ENCODE measurements at places on chromosomes 12 and 14.

- DNase-seq: peak; percentile 51
Observed at GRCh38 chr14:77124345-77125280, 17.0 kb downstream of the ZDHHC22 start.

GRCh38 chr12:26918321-26919215 lies 19.2 kb downstream of the INTS13 start:
- no peak for DNase-seq

DNA sequence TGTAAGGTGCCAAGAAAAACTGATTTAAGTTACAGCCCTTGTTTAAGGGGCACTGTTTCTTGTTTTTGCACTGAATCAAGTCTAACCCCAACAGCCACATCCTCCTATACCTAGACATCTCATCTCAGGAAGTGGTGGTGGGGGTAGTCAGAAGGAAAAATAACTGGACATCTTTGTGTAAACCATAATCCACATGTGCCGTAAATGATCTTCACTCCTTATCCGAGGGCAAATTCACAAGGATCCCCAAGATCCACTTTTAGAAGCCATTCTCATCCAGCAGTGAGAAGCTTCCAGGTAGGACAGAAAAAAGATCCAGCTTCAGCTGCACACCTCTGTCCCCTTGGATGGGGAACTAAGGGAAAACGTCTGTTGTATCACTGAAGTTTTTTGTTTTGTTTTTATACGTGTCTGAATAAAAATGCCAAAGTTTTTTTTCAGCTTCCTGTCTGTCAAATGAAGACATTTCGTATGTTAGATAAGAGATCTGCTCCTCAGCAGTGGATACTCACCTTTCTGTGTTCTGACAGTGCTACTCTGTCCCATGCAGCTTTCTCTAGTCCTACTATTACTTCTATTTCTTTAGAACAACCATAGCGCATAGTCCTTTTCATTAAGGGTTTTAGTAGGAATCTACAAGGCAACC lies 1.2 kb upstream of the PA2G4 start:
- no peak for DNase-seq

DNA sequence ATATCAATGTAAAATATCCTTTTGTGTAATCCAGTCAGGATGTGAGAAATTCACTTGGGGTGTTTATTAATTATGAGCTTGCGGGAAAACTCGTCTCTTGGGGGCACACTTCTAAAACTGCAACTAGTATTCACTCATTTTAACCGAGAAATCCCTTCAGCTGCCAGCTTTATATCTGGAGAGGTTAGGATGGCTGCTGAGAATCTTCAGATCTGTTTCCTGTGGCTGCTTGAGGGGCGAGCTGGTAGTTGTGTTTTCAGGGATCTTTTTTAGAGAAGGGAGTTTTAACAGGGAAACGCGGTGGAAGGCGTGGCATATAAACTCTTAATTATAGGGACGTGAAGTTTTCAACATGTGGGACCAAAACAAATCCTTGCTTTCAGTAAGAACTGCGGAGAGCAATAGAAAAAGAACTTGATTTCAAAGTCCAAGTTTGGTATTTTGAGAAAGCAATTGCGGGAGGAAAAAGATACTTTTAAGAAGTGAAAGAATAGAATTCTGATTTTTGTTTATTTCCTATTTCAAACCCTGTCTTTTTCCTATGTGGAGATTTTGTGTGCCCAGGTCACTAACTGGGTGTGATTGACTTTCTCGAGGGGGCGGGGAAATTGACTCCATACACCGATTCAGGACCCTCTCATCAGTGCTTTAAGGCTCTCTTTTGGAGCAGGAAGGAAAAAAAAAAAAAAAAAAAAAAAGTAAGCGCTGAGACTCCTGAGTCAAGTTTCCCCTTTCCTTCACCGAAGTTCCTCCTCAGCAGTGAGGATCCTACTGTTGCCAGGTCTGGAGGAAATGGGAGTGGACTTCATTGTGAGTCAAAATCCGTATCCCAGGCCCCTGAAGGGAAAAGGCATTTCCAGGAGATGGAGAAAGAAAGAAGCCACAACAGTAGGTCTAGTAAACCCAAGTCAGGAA lies 1.1 kb downstream of the PPFIBP1 start:
- DNase-seq: no peak

DNA sequence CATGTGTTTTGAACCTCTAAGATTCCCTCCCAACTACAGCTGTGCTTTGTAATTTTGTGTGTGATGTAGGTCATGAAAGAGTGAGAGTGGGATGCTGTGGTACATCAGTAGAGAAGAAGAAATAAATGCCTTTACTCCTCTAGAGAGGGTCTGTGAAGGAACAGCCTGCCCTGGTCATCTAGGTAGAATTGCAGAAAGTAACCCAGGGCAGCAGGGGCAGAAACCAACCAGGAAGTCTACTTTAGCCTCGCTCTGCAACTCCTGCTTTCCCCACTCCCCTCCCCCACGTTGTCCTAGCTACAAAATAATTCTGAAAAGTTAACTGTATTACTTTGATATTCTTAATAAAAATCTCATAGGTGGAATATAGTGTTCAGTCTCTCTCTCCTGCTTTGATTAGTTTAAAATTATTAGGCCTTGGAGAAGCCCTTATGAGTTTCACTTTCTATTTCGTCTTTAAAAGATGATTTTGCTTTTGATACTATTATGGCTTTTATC lies 7.5 kb downstream of the TBK1 start:
- no peak for DNase-seq

- no peak for DNase-seq
Observed at GRCh38 chr14:68459480-68460136, 333.3 kb downstream of the ZFP36L1 start.

DNA sequence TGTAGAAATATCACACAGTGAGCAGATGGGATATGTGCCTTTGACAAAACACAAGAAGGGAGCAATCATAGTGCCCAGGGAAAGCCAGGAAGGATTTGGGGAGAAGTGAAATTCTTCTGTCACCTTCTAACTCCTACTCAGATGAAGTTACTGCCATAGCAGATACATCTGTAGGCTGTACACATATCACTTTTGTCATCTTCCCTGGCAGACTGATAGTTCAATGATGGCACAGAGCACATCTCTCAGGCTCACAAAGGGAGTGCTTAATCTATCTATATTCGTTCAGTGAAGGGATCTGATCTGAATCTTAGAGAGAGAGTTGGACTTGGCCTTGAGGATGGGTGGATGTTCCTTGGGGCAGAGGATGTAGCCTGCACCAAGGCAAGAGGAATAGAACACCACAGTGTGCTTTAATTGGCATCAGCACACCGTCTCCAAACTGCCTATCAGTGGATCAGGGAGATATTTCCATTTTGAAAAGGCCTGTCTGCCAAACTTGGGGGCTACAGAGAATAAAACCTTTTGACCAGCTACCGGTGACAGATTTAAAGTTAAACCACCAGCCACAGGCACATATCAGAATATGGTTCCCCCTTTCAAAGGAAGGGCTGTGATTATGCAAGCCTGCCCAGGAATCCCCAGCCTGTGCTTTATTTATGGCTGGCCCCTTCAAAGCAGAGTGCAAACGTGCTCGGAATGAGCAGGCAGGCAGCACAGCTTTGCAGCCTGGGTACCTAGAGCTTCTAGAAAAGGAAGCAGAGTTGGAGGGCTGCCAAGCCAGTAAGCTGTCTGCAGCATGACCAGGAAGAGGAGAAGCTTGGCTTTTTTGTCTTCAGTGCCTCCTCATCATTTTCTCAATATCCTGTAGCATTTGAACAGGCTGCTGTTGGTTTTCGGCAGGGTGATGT lies 165.5 kb upstream of the DYRK2 start:
- DNase-seq: peak; percentile 62

DNA sequence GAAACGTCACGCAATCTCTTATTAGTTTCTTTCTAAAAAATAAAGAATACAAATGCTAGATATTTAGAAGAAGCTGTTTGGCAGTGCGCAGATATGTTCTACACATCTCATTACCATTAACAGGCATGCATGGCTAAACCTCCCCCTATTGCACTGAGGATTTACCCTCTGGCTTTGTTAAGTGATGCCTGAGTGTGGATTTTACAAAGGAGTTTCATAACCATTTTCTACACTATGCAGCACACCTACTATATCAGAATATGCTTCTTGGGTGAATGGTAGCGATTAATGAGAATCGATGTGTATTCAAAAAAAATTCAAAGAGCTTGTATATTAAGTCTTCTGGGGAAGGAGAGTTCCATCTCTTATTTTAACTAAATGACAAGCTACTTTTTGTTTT lies 1.1 kb upstream of the RMST start:
- DNase-seq: no peak

DNA sequence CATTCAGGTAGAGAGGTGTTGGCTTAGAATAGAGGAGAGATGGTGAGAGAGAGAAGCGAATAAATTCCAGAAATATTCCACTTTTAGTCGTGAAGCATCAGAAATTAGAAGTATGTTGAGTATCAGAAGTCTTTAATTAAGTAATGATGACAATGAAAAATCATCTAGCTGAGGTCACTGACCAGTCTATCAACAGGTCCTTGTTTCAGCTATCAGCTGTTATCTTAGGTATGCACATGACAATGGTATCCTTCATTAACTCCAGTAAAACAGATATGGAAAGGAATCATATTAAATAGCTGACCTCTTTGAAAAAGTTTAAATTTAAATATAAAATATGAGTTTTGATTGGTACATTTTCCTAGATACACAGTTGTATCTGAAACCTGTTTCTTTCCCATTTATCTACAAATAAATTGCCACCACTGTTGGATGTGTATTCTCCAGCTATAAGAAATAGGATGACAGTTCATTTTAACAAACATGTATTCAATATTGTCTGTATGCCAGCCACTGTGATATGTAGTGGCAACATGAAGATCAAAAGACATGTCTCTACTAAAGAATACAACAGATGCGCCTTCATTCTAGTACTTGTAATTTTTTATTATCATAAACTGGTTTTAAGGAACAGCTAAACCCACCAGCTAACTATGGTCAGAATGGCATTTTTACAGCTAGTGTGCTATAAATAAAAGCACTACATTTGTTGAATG lies 424.2 kb upstream of the DCN start:
- no peak for DNase-seq

DNA sequence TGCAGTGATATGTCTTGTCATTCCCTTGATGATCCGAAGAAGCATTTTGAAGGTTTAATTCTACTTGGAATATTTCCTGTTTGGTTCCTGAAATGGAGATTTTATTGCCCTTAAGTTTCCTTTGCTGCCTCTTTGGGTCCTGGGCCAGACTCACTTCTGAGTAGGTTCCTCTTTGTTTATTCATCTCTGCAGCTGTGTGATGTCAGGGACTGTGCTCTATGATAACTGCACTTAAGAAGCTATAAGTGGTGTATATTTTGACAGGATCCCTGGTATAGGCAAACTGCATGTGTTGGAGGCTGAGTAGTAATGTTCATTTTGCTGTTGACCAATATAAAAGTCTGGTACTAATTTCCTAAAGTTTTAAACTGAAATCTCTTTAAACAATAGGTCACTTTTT lies at the start of gene KLRC4:
TSS of gene KLRC4 (minus strand) at position 366 of the 400 bp plus-strand sequence. CDS start at position 184, 182 bp downstream.
- DNase-seq: no peak

- DNase-seq: no peak
Observed at GRCh38 chr12:11707535-11707934, 58.1 kb downstream of the ETV6 start.

DNA sequence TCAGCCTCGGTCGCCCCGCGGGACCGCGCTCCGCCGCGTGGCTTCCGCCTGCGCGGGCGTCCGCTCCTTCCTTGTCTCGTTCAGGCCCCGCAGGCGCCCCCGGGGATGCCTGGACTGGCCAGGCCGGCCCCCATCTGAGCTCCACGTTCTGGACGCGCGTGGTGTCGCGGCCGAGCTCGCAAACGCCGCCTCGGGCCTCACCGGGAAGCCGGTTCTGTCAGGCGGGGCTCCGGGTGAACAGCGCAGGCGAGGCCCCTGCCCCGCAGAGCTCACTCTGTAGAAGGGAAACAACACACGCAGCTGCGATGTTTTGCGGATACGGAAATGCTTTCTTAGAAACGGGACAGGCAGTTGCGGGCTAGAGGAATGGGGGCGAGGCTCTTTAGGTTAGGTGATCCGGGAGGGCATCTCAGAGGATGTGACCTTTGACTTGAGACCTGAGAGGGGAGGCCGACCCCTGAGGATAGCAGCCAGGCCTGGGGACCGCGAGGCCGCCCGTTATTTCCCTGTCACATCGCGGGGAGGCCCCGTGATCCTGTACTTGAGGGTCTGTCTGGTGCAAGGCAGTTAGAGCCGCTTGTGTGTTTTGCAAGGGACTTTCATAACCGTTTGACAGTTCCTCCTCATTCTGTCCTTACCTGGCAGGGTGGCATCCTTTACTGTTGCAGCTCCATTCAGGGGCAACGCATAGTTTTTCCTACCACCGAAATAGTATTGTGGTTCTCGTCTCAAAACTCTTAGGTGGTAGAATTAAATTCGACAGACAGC lies 584 bp downstream of the VRK1 start:
- DNase-seq: peak; percentile 54

DNA sequence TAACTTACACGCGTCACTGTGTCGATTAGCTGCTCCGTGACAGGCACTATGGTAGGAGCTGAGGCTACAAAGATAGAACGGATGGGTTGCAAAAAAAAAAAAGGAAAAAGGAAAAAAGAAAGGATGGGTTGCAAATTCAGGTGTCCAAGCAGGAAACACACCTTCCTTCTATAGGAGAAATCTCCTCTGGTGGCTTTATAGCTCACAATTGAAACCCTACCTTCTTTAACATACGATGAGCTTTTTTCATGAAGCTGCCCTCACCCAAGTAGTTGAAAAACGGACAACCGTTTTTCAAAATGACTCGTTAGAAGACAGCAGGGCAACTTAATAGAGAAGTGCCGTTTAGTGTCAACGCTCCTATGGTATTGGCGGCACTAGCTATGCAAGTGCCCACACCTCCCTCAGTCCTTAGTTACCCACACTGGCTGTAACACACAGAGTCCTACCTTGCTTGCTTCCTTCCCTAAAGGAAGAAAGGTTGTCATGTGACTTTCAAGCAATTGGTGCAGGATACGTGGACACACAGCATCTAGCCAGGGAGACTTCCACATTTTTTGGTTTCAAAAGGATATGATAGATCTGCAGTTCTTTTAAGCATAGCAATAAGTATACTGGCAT lies 682 bp upstream of the TRIP11 start:
- peak; percentile 27 for DNase-seq

GRCh38 chr12:2619136-2619535 lies 175.6 kb upstream of the FKBP4 start:
- DNase-seq: no peak

DNA sequence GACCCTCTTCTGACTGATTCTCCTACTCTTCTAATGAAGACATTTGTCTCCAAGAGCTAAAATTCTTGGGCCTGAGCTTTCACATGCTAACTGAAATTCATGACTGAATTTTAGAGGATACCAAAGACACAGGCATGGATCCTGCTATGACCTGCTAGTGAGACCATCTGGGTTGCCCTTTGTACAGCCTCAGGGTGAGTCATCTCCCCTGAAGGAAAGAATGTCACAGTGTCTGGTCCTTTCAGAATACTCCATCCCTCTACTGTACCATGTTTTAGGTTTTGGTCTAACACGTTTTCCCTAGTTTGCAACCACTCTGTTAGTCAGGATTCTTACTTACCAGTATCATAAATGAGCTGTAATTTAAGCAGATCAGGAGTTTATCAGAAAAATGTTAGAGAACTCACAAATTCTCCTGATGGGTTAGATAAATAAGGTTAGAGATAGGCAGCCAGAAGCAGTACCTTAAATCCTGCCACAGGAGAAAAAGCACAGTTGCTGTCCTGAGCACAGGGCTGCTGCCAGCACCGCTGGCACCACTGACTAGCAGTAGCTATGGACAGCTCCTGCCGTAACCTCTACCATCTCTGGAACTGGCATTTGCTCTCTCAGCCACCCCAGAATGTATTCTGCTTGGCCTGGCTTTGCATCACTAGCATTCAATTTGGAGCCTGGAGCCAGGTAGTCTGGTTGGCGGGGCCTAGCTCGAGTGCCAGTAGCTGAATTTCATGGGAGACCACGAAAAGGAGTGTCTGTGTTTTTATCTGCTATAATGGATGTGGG lies 127.6 kb downstream of the ANO6 start:
- no peak for DNase-seq

GRCh38 chr12:115752913-115753726 lies 524.4 kb downstream of the MED13L start:
- DNase-seq: no peak

All from stimulated activated CD8-positive, alpha-beta memory T cell treated with anti-CD3 and anti-CD28 coated beads, Interleukin-4, amount 100 ng/mL, for 48 hours (primary cell).